ENCODE measurements at places on chromosomes 2 and 18.
A peak's percentile ranks its signal among the peaks of the same experiment; 100 is the strongest.

GRCh38 chr2:42775186-42775585 is 11.3 kb upstream of the OXER1 start:
- no peak for DNase-seq

GRCh38 chr2:138962686-138963085 is 182.5 kb upstream of the NXPH2 start:
- DNase-seq = no peak

DNA sequence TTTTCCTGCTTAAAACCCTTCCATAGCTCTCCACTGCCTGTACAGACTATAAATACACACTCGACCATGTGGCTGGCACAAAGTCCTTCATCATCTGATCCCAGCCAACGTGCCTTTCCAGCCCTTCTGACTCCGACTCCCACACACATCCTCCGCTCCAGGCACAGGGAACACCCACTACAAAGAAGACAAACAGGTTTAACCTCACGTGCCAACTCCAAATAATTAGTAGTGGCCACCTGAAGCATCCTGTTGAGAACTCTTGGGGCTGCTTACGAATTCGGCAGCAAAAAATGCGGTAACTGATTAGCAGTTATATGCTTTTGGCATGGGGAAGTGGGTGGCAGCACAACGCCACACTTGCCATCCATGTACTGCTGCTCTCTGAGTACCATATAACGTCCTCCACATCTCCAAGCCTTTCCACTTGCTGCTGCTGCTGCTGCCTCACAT is 12.1 kb downstream of the SPIRE1 start:
- DNase-seq = peak; percentile 66

DNA sequence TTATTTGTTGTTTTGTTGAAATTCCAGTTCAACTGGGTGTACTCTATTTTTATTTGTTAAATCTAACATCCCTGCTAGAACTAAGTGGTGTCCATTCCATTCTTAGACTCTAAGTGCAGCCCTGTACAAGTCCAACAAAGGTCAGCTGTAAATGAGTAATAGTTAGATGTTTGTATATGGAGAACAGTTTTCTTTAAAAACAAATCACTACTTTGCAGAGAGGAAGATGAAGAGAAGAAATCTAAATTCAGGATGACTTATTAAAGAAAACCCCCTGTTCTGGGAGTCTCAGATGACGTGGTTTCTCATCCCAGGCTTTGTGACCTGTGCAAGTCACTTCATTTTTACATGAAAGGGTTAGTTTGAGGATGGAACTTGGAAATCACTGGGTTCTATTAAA is 57.9 kb downstream of the GALNT14 start:
- no peak for DNase-seq

DNA sequence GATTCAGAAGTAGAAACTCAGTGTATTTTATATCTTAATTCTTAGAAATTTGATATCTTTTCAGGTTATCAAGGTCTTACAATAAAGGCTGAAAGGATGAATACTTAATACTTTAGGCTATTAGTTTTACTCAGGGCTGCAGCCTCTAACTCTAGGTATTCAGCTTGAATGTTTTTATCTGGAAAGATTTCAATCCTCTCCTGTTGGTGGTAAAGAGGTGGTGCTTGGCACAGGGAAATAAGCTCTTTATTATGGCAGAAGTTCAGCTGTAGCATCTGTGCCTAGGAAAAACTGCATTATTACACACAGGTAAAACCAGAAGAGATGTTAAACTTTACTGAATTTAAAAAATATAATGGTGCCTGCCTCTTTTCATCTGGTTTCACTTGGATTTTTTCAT is 11.1 kb downstream of the ACVR2A start:
- no peak for DNase-seq

DNA sequence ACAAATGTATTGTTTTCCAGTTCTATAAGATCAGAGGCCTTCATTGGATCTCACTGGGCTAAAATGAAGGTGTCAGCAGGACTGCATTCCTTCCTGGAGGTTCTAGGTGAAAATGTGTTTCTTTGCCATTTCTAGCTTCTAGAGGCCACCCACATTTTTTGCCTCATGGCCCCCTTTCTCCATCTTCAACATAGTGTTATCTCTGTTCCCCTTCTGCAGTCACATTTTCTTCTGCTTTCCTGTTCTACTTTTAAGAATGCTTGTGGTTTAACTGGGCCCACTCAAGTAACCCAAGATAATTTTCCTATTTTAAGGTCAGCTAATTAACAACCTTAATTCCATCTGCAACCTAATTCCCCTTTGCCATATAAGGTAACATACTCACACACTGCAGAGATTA is 36.1 kb downstream of the METTL21A start:
- no peak for DNase-seq

DNA sequence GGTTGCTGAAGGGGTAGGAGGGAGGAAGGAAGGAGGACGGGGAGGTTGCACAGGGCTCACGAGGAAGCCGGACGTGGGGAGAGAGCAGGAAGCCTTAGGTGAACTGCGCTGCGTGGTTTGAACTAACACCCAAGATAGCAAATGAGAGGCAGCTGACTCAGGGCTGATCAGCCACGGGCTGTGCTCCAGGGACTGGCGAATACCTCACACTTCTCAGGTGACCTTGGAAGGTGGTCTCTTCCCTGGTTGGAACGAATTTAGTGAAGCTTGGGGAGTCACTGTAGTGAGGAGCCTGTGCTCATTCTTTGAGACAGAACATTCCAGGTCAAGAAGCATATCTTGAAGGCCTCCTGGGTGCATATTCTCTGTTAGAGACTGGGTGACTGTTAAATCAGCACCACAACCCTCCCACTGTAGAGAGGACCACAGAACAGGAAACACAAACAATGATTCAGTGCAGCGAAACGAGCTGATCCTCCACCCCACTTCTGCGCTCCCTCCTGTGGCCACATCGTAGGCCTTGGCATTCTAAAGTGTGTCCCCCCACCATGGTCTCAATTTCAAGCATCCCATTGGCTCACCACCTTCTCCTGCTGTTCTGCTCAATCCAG is 33.8 kb downstream of the TOGARAM2 start:
- no peak for DNase-seq

- no peak for DNase-seq
Observed at GRCh38 chr2:24175631-24176187, 856 bp downstream of the FAM228A start.

GRCh38 chr2:6888724-6889123 is 11.1 kb downstream of the RSAD2 start:
- DNase-seq = no peak

GRCh38 chr18:78979056-78979729 is 425 bp upstream of the SALL3 start:
- no peak for DNase-seq

- no peak for DNase-seq
Observed at GRCh38 chr2:30113617-30114293, 33.1 kb upstream of the YPEL5 start.

DNA sequence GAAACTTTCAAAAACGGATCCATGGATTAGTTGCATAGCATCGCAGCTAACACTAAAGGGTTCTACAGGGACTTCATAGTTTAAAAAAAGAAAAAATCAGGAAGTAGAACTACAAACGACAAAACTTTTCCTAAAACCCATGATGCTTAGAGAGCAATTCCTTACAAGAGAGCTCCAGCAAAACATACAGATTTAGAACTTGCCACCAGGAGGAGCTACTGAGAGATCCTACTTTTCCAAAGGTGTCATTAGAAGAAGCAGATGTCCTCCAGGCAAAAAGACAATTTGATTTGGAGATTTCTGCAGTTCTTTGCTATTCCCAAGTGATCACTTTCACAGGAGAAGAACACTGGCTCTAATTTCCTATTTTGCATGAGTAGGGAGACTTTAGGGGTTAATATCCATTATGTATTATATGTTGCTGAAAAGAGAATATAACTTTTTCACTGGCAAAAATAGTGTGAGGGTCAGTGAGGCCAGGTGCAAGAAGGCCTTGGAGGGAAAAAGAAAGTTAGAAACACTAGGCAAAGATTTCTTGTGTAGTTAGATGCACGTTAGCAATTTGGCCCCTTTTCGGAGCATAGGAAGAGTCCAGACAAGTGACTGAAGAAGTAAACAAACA is 436.2 kb downstream of the SUCLG1 start:
- no peak for DNase-seq

DNA sequence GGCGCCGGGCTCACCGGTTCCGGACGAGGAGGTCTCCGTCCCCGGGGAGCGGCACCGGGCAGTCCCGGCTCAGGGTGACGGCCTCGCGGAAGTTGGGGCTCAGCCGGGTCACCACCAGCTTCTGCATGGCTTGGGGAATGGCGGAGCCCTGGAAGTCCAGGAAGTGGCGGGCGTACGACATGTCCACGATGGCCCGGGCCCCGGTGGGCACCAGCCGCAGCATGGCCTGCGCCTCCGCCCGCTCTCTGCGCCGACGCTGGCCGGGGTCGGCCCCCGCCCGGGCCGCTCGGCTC is 157 bp downstream of the PTGR3 start:
- no peak for DNase-seq

DNA sequence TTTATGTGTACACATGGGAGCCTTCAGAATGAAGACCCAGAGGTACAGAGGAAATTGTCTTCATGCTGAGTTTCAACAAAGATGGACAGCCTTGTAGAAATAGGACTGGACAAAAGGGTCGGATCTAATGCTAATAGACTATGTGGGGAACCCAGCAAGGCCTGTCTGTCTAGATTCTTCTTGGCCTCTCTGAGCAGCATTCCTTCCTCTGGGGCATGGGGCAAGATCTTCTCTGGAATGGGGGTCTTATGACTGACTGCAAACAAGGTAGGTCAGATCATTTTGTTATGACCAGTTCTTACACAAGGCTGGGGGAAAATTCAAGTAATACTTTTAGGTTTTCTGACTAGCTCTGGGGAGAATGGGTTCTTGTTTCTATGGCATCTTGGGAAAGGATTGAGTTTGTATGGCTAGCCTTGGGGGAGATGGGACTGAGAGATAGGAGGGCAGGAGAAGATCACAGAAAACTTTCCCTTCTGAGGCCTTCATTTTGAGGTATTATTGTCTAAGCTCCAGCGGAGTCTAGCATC is 14.3 kb downstream of the SPATA3 start:
- DNase-seq = no peak

GRCh38 chr2:101341901-101342624 is 33.6 kb upstream of the RNF149 start:
- DNase-seq = peak; percentile 21

GRCh38 chr2:174612970-174613369 is 15.4 kb upstream of the WIPF1 start:
- no peak for DNase-seq

- DNase-seq = no peak
Observed at GRCh38 chr2:2294183-2294690, 36.8 kb downstream of the MYT1L start.

- DNase-seq = no peak
Observed at GRCh38 chr18:3451989-3452749, 2.2 kb downstream of the TGIF1 start.

- no peak for DNase-seq
Observed at GRCh38 chr2:238974501-238975166, 126.7 kb downstream of the TWIST2 start.

DNA sequence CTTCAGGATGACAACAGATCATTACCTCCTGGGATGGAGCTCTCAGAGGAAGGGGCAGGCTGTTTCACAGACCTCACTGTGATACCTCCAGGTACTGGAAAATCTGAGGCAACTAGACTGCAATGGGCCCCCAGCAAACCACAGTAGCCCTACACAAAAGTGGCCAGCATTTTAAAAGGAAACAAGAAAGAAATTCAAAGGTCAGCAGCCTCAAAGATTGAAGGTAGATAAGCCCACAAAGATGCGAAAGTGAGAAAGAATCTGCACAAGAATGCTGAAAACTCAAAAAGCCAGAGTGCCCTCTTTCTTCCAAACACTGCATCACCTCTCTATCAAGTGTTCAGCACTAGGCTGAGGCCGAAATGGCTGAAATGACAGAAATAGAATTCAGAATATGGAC is 499.5 kb upstream of the CHAC2 start:
- no peak for DNase-seq

GRCh38 chr2:8312861-8313830 is 368.7 kb upstream of the ID2 start:
- no peak for DNase-seq

DNA sequence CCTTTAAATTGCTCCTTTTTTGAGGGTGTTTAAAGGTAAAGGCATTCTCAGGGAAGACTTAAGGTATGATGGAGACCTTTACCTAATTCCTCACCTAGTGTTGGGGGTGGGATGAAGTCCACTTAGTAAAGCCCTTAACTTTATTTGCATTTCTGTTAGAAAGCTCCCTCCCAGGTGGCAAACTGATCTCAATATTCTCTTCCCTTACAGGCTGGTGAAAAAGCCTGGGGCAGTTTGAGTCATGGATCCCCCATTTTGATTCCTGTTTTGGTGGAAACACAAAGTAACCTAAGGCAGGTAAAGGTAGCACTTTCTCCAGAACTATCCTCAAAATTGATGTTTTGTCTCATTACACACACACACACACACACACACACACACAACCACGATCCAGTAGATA is 33.8 kb upstream of the HNRNPA3 start:
- no peak for DNase-seq

GRCh38 chr2:228509021-228509420 is 327.5 kb upstream of the SPHKAP start:
- no peak for DNase-seq

DNA sequence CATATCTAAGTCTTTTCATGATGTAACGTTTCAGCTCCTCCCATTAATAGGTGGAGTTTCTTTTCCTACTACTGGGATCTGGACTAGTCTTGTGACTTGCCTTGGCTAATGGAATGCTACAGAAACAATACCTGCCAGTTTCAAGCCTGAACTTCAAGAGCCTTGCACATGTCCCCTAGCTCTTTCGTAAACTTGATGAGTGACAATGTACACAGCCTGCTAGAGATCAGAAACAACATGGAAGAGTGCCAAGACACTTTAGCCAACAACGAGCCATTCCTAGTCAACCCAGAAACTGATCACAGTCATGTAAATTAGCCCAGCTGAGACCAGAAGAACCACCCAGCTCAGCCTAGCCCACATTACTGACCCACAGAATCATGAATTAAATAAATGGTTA is 24.8 kb upstream of the STK39 start:
- peak; percentile 72 for DNase-seq

- no peak for DNase-seq
Observed at GRCh38 chr2:232162187-232162586, 200.7 kb downstream of the DIS3L2 start.

DNA sequence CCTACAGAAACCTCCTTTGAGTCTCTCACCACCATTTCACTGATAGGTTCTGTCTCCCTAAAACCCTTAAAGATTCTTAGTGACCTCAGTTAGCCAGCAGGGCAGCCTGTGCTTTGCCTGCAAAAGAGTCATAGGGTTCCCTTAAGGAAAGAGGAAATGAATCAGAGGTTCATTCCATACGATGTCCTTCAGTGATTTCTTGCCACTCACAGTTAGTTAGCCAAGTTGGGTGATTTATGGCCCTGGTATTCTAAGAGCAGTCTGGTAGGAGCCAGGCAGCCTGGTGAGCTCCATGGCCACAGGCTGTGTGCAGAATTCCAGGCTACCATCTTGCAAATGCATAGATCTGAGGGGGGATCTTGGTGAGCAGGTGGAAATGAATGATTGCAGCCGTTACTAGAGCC is 18.7 kb upstream of the CCBE1 start:
- DNase-seq = no peak

GRCh38 chr2:238169048-238169707 is 10.4 kb downstream of the ERFE start:
- DNase-seq = no peak

All from NCI-H510A (cell line).